ENCODE measurements at places on chromosomes 5 and 9.

GRCh38 chr5:107149243-107150005, 521.3 kb downstream of the EFNA5 start:
- no peak for DNase-seq

GRCh38 chr5:42636946-42637345, 119.7 kb upstream of the CCDC152 start:
- DNase-seq, result no peak

GRCh38 chr9:121674952-121675351, 23.5 kb downstream of the DAB2IP start:
- no peak for DNase-seq

GRCh38 chr5:14863105-14863504, 8.5 kb downstream of the ANKH start:
- DNase-seq, result no peak

GRCh38 chr9:117088140-117088539, 326.7 kb downstream of the ASTN2 start:
- no peak for DNase-seq

DNA sequence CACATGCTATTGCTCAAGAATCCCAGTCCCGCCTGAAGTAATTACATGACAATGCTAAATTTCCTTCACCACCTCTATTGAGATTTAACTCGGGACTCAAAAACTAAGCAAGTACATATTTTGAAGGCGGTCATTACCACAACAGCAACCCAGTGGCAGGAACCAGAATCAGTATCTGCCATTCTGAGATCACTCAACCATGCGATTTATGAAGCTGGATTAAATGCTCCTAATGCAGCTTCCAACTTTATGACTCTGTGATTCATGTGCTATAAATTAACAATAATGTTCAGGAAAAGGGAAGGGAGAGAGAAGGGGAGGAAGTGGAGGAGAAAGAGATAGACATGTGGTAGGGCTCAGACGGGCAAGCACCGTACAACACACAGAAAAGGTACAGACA, 194.7 kb downstream of the DNAH5 start:
- DNase-seq, result no peak
